Mucosa of gallbladder (tissue), 1 donor: ENCODE measurements at places on chromosomes 2 and 18. TPM values are rescaled to one million over a fixed set of nuclear protein-coding genes. Genes with fewer than 3 reads are reported as not detected.

The GPR17 gene
- 0.17 TPM for total RNA-seq

The TBC1D8 gene
- total RNA-seq, result 72.1 TPM

The FBXO36 gene
- 2.3 TPM for total RNA-seq

The LIPG gene
- total RNA-seq, result 138 TPM

The RASGRP3 gene
- total RNA-seq, result 7.4 TPM

The TUBA3E gene
- not detected for total RNA-seq

The RAB31 gene
- 30.3 TPM for total RNA-seq

The CFC1 gene
- total RNA-seq, result not detected

The CELF4 gene
- 3.8 TPM for total RNA-seq

The XDH gene
- 4.6 TPM for total RNA-seq

The UGT1A5 gene
- total RNA-seq, result 2.0 TPM

The FSHR gene
- total RNA-seq, result 0.20 TPM

GRCh38 chr2:118830118-118830517 is 17.3 kb downstream of the EN1 start:
- DNase-seq, result no peak

- no peak for DNase-seq
These were observed 16.4 kb downstream of the ALPK2 start for GRCh38 chr18:58612315-58613055.

DNA sequence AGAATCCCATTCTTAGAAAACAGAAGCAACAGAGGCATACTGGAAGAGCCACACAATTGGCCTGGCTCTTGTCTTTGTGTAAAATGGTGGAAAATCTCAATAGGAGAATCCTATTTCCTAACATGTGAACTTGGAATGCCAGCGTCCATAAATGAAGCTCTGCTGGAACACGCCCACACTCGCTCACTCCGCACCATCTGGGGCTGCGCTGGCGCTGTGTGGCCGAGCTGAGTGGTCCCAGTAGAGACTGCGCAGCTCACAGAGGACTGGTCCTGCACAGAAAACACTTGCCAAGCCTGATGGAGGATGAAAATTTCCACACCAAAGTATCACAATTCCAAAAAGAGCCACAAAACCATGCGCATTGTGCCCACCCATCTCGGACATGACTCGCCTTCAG is 56.2 kb downstream of the PXDN start:
- no peak for DNase-seq

DNA sequence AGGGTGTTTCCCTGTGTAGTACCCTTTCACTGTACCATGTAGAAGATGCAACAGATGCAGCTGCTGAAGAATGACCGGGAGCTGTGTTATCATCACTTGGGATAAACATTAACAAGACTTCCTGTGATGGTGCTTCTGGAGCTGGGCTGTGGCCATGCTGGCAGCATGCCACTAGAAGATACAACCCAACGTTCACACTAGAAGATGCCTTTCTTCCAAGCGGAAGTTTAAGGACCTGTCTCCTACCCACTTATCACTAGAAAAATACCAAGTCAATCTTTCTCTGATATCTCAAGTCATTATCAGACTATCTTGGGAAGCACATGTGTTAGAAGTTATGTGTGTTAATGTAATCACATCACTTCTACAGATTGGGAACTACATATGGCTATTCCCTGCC is 953.5 kb downstream of the CNTNAP5 start:
- peak; percentile 24 for DNase-seq

- DNase-seq, result no peak
These were observed 143.3 kb upstream of the TACR1 start for GRCh38 chr2:75342504-75343175.

GRCh38 chr2:235868645-235869044 is 299.5 kb downstream of the GBX2 start:
- DNase-seq, result no peak

DNA sequence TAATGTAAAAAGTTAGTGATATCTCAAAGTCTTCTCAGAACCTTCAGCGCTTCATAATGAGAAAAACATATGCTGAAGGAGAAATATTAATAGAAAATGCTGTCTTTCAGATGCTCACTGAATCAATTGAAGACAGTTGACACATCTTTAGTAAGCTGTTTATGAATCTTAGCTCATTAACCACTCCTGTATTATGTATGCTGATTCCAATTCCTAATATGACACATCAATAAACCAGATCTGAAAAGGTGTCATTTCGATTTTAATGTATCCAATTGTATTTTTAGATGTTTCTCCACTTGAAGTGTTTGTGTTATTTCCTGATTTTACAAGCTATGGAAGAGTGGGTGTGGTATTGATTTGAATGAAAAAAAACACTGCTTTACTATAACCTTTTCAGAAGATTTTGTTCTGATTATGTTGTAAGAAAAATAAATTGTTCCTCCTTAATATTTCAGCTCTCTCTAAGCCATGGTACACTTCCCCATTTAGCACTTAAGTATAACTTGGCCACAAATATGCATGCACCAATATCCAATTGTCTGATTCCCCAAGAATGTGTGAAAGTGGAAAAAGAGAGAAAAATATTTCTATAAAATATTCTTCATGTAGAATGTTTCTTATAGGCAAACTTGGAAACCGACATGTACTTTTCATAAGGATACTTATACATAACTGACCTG is 569.8 kb downstream of the ARHGAP15 start:
- no peak for DNase-seq

- DNase-seq, result no peak
These were observed 85.7 kb downstream of the EN1 start for GRCh38 chr2:118761771-118762170.

GRCh38 chr18:11454040-11454439 is 155.4 kb upstream of the SLC35G4 start:
- no peak for DNase-seq

- no peak for DNase-seq
These were observed 43.9 kb upstream of the PLB1 start for GRCh38 chr2:28451793-28452533.

DNA sequence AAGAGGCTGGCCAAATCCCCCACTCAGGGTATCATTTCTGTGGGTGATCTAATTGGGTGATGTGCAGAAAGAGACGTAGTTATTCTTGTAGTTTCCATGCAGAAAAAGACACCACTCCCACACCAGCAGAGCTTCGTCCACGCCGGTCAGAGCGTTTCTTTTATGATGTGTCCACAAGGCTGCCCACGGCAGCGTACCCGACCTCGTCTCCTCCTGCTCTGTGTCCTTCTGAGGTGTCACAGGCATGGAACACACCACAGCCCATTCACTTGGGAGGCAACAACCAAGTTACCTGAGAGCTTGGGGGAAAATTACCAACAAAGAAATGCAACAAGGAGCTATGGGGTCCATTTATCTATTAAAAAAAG is 131.3 kb downstream of the PXDN start:
- no peak for DNase-seq

- DNase-seq, result no peak
These were observed 213.6 kb downstream of the GLI2 start for GRCh38 chr2:120949027-120949956.

DNA sequence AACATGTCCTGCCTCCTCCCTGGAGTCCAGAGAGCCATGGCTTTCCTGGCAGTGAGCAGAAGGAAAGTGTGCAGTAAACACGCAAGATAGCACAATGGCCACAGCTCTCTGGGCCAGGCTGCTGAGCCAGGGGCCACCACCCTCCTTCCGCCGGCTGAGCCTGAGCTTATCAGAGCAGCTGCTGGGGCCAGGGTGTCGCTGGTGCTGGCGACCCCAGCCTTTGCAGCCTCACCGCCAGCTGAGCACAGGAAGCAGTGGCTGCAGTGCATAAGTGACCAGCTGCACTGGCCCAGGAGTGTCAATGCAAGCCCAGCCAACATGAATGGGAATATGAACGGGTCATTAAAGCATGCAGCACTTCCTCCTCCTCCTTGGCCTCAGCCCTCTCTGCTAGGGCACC is 172.0 kb downstream of the ZFP36L2 start:
- DNase-seq, result no peak

DNA sequence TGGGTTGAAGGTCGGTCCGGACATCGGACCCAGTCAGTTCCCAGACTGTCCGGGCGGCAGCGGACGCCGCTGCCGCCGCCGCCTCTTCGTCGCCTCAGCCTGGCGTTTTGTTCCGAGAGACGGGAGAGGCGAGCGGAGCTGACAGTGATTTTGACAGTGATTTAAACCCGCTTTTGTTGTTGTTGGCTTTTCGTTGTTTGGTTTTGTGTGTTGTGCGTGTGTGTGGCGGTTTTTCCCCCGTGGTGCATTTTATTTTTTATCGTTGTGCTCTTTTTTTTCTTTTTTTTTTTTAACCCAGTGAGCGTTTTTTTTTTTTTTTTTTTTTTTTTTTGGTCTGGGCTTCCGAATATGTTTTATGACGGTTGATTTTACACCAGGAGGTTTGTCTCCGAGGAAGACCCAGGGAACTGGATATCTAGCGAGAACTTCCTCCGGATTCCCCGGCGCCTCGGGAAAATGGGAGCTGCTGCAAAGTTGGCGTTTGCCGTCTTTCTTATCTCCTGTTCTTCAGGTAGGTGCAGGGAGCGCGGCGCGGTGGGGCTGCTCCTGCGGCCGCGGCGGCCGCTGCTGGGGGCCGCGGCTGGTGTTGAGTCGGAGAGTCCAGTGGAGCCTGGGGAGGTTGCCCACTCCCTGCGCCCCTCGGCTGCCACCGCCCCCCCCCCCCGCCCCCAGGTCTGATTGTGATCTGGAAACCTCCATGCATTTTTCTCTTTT is at the start of gene ACVR2A:
Gene ACVR2A, plus strand, starts transcription at position 333 of the 714 bp plus-strand sequence. Its CDS starts 124 bp downstream, at position 457.
- DNase-seq, result peak; percentile 23

- no peak for DNase-seq
These were observed 87.9 kb upstream of the LRRTM1 start for GRCh38 chr2:80392441-80392840.

GRCh38 chr2:168087401-168087800 is 160.0 kb downstream of the STK39 start:
- DNase-seq, result no peak

- no peak for DNase-seq
These were observed 71.2 kb upstream of the CAVIN2 start for GRCh38 chr2:191917967-191918651.

DNA sequence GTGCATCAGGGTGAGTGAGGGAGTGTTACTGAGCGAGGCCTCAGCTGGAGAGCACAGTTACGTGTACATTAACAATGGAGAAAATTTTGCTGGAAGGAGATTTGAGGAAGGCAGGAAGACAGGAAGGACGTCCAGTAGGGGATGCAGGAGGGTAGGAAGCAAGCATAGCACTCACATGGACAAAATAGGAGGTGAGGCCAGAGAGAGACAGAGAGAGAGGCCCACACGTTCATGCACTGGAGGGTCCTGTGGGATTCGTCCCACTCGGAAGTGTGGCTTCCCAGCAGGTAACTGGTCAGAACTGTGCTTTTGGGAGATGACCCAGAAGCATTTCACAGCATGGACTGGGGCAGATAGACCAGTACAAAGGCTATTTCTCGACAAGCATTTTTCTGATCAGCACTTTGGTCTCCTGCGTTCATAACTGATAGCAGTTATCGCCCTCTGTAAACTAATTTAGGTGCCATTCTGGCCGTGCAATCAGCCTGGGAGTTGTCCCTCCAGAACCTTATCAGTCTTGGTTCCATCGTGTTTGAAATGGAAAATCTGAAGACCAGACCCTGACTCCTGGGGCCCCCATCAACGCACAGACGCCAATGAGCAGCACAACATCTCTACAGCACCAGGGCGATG is 5.7 kb downstream of the LCT start:
- no peak for DNase-seq

DNA sequence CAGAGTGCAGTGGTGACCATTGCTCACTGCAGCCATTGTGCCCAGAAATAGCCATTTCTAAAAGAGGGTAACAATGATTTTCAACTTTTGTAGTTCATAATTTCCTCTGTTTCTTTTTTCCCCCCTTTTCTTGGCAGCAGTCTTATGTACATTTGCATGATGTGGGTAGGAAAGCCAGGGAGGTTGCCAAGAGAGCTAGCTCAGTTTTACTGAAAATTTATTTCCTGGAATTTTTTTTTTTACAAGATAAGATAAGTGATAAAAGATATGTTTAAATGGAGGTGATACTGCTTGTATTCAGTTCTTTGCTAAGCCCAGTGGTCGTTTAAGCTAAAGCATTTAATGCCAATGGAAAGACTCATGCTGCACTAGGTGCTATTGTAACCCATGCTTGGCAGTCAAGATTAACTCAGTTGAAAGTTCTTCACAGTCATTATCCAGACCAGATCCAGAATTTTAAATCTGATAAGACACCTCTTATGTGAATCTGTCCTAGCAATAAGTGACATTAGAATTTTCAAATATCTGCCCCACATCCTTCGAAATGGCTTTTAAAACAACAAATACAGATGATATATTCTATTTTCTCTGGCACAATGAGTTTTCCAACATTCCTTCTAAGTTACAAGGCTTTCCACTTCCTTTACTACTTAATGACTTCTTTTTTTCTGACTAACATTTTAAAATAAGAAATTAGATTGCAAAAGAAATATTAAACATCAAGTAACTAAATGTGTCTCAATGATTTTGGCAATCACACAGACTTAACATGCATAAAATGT is 4.4 kb upstream of the ATP8B1 start:
- no peak for DNase-seq

- DNase-seq, result peak; percentile 45
These were observed 71.4 kb downstream of the HDAC4 start for GRCh38 chr2:239329284-239329971.

GRCh38 chr2:120802867-120803484 is 67.3 kb downstream of the GLI2 start:
- no peak for DNase-seq

- no peak for DNase-seq
These were observed 78.2 kb downstream of the EHBP1 start for GRCh38 chr2:62783679-62784078.

DNA sequence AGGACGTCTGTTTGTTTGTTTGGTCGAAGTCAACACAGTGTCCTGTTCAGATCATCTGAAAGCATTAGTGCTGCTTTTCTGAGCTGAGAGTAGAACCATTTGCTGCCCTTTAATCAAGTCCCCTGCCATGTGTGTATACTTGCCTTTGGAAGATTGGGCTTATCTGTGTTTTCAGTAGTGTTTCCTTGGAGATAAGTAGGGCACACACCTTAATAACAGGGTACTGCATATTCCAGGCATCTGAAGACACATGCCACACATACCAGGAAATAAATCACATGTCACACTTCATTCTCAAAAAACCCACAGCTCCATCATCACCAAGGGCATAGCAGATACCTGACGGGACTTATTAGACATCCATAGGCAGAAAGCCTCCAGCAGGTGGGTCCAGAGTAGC is 157.4 kb downstream of the SOX11 start:
- DNase-seq, result no peak

DNA sequence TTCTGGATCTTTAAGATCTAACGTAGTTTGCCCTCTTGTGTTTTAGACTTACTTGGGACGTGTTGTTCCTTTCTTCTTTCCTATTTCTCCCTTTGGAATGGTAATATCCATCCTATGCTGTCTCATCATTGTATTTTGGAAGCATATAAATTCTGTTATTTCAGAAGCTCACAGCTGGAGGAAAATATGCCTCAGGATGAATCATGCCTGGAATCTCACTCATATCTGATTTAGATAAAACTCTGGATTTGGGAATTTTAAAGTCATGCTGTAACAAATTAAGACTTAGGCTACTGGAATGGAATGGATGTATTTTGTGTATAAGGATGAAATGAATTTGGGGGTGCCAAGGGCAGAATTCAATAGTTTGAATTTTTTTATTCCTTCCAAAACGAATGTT is 245.2 kb upstream of the GULP1 start:
- no peak for DNase-seq

- no peak for DNase-seq
These were observed 32.0 kb downstream of the CENPO start for GRCh38 chr2:24824966-24825882.
